Stimulated activated CD4-positive, alpha-beta T cell treated with anti-CD3 and anti-CD28 coated beads, Interleukin-1b, Interleukin-23, amount 100 ng/mL, for 1 hour (primary cell): ENCODE measurements at places on chromosomes 4 and X.

DNA sequence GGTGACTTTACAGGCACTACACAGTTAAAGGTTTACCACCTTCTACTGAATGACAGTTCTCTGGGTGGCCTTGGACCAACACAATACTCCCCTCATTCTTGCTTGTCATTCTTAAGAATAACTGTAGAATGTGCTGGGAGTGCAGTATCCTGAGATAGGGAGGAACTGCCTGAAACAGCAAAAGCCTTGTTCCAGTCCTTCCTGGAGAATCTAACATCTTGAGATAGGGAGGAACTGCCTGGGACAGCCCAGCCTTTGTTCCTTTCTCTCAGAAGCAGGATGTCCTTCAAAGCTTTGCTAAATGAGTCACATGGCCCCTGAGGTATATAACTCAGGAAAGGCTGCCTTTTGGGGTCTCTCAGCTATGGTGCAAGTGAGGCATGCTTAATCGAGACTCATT is 145.7 kb upstream of the MBNL3 start:
- DNase-seq = no peak

DNA sequence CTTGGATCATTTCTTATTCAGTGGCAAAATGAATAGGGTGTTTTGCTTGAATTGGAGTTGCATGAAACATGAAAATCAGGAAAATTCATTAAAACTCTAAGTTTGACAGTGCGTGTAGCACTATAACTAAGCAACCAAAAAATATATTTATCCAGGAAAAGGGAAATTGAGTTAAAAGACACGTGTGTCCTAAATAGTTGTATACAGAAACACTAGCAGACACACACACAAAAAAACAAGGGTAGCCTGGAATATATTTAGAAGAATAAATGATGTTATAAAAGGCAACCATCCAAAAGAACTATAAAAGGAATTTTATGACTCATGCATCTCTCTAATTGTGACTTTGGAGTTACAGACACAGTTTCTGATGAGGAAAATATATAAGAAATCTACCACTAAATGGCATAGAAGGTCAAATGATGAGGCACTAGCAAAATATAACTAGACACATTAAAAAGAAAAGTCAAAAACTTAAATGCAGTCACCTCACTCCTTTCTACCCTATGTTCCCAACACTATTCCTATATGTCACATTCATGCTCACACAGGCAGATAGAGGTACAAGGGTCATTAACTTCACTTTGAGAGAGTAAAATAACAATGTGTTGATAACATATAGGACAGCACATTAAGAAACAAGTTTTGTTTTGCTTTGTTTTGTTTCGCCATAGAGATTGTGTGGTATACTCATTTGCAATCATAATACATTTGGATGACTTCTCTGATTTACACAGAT is 793.6 kb upstream of the INTU start:
- DNase-seq = no peak

GRCh38 chr4:114768501-114768900 is 169.9 kb downstream of the UGT8 start:
- no peak for DNase-seq

DNA sequence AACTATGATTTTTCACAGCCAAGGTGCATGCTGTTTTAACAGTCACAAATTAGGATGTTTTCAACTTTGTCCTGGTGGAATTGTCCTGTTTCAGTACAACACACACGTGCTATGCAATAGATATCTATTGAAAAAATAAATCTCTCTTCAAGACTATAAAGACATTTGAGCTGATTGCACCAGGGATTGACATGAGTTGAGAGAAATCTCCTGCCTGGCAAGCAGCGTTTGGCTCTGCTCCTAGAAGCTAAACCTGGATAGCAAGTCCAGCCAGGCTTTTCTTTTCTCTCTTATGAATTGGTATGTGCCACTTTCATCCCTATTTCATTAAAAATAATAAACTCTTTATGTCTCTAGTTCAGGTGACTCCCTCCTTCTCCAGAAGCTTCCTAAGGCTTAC is 16.6 kb upstream of the NPNT start:
- no peak for DNase-seq

DNA sequence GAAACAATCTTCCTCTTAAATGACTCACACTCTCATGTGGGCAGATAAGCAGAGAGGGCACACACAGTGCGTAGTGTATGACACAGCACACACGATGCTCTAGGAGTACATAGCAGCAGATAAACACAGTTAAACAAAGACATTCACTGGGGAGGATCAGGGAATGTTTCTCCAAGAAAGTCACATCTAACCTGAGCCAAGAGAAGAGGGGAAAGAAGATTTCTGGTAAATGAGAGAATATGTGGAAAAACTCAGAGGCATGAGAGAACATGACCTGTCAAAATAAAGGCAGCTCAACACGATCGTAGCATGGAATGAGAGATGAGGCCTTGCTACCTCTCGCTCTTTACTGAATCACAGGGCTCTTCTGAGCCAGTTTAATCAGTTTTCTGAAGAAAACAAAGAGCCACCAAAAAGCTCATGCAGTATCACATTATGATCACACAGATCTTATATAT is 251.0 kb downstream of the ANK2 start:
- DNase-seq = no peak

DNA sequence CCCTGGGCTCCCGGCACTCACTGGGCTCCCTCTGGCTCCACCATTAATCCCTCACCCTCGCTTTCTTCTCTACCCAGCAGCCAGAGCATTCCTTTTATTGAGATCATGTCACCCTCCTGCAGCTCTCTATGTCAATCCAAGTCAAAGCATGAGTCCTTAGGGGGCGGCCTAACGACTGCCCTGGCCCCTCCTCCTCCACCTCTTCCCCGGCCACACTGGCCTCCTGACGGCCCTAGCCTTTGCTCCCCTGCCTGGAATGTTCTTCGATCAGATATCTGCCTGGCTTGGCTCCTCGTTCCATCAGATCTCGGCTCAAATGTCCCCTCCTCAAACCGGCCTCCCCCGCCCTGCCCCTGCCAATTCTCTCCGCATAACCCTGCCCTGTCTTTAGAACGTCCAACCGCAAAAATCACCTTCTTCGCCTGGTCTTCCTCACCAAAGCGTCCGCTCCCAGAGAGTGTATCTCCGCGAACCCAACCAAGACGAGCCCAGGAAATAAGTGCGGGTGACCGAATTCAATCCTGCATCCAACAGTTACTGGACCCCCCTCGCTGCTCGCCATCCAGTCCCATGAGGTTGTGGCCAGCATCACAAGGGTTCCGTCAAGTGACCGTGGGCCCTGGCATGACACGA is 722 bp upstream of the PNCK start:
- DNase-seq = no peak

DNA sequence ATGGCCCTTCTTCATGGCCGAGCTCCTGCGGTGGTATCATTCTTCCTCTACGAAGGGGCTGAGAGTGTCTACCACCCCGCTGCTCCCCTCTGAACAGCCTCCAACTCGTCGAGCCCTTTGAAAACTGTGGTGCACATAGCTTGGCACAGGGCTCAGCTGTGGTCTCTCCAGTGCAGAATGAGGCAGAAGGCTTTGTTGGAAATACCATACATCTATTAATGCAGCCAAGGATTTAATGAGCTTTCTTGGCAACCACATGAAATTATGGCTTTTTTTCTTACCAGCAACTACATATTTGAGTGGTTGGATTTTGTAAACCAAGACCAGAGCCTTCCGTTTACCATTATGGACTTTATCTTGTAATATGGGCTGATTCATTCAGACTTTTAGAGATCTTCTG is 61.7 kb upstream of the CBR4 start:
- DNase-seq = no peak

DNA sequence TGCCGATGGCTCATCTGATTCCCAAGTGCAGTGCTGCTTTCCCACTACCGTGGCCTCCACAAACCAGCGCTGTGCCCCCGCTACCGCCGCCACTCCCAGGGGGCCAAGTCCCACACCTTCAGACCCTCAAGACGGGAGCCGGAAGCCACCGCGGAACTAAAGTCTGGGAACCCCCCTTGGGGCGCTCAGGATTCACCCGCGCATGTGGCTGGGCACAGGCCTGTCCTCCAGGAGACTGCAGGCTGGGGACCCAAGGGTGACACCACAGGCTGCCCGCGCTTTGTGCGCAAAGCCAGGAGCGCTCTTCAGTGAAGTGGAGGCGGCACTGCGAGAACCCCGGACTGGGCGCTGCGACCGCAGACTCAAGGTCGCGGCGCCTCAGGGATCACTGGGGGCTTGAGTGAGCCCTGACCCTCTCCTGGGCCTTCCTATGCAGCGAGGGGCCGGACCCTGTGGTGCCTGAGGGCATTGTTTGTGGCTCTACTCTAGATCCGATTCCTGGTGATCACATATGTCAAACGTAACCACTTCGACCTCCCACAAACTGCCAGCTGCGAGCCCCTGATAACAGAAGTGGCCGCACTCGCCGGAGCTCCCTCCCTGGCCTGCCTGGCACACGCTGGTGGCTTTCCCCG is 20.4 kb upstream of the TBC1D14 start:
- no peak for DNase-seq

DNA sequence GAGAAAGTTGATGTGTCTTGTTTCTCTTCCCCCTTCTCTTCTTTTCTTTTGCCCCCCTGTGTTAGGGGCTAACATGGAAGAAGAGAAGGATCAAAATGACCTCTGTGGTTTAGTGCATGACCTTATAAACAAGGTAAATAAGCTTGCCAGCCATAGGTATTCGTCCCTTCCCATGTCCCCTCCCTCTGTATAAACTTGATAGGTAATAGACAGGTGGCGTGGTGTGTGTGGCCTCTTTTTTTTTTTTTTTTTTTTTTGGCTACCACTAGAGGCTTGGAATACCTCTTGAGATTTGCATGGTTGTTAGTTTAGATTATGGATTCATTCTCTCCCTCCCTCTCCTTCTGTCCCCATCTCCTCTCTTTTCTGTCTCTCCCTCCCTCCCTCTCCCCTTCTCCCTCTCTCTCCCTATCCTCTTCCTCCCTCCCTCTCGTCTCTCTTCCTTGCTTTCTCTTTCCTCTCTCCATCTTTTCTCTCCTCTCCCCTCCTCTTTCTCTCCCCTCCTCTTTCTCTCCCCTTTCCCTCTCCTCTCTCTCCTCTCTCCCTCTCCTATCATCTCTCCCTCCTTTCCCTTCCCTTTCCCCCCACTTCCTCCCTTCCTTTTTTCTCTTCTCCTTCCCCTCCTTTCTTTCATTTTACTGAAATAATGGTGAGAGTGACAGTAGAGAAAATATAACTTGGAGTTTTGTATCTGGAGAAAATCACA is 134.4 kb downstream of the AFF1 start:
- DNase-seq = no peak

- no peak for DNase-seq
These were observed 385.1 kb downstream of the PPP1R2C start for GRCh38 chrX:42392846-42393245.

DNA sequence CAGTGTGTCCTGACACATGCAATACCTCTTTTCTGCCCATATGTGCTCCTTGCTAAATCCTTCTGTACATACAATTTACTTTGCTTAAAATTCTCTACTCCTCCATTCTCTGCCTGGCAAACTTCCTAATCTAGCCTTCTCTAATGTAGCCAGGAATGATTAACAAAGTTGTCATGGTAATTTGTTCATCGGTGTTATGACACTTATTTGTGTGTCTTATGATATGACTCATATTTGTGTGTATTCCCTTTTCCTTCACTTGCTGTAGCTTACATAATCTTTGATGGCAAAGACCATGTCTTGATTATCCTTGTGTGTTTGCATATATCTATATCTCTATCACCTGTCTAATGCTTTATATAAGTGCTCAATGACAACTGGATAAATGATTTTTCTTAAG is 133.3 kb downstream of the COL25A1 start:
- DNase-seq = no peak

DNA sequence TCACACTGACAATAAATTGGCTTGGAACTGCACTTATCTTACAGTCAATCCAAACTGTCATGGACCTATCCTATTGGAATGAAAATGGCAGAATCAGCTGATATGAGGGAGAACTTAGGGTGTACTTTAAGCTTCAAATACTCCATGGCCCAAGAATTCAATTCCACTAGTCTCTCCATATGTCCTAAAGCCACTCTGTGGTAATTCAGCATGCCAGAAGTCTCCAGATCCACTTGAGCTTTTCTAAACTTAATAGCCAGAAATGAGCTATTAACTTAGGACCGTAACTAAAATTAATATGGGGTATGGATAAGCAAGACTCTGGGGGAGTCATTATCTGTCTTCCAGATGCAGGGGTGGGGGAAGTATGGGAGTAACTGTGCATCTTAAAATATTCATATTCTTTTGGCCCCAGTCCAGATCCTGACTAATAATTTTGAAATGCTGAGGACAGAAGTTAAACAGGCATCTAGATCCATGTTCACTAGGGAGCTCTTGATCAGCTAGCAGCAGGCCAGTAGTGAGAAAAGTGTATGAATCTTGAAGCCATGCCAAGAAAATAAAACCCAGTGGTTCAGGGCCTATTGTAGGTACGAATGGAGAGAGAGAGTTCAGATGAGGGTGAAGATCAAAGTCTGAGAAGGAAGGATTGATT is 167.6 kb downstream of the DKK2 start:
- DNase-seq = no peak

GRCh38 chrX:147902270-147902669 is 9.4 kb upstream of the FMR1 start:
- no peak for DNase-seq

GRCh38 chr4:81594490-81595159 is 122.9 kb upstream of the RASGEF1B start:
- no peak for DNase-seq

GRCh38 chr4:141578451-141578850 is 57.9 kb upstream of the IL15 start:
- no peak for DNase-seq

DNA sequence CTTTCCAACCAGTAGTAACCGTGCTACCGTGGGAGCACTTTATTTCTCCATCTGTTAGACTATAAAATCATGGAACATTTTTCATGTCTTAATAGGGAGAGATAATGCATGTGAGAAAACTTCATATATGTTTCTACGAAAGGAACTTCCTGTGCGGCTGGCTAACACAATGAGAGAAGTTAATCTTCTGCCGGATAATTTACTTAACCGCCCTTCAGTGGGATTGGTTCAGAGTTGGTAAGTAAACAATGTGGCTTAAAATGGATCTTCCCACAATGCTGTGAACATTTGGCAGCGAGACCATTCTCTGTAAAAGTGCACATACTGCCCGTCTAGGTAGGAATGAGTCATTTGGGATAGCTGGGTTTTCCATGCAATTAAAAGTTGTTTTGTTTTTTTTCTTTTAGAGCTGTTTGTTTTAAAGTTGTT is 29.6 kb downstream of the PDK3 start:
- DNase-seq = no peak
